ENCODE measurements at places on chromosomes 5 and 9. TPM values are rescaled to one million over a fixed set of nuclear protein-coding genes. Genes with fewer than 3 reads are reported as not detected.

The FAM221B gene
- not detected for total RNA-seq

The NR4A3 gene
- 3.7 TPM for total RNA-seq

The ACSL6 gene
- under 0.01 TPM for total RNA-seq

The ATOX1 gene
- total RNA-seq: 71.0 TPM
